IMR-90 (cell line): ENCODE measurements at places on chromosomes 16 and 17. TPM values are rescaled to one million over a fixed set of nuclear protein-coding genes. Genes with fewer than 3 reads are reported as not detected.

DNA sequence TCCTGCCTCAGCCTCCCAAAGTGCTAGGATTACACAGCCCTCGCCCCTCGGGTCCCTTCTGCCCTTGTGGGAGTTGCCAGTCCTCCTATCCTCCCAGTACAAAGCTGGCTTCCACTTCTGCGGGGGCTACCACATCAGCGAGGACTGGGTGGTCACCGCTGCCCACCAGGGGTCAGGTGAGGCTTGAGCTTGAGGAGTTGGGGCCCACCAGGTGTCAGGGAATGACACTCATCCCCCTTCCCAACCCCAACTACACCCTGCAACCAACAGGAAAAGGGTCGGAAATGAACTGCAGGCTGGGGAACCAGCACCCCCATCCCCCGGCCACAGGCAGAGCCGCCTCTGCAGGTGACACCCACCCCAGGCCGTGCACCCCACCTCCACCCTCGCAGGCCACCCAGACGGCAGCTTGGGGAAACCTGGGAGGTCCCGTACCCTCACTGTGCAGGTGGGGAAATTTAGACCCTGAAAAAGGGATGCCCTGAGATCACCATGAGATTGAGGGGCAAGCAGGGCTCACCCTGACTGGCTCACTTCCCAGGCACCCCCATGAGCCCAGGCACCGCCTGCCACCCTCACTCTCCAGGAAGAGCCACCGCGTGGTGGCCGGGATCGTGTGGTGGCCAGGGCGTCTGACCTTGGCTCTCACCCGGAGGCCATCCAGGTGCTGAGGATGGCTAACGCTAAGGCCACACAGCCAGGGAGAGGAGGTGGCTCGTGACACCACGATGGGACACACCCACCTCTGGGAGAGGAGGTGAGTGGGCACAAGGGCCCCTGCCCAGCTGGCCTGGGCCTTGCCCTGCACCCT lies 8.0 kb downstream of the CTRB1 start:
- DNase-seq: no peak

- DNase-seq: no peak
These were observed 98.0 kb downstream of the CYTH1 start for GRCh38 chr17:78684026-78684425.

DNA sequence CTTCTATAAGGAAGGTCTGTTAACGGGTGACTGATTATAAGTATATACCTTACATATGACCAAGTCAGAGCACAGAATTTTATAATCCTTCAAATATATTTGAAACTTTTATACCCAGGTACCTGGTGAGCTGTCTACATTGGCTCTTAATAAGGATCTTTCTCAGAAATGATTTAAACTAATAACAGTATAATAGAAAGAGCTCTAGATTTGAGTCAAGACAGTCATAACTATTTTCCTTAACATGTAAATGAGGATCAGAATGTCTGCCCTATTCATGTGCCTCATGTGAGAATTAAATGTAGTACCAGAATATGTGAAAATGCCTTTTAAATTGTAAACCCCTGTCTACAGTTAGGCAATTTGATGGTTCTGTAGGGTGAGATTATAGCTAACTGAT lies 14.5 kb downstream of the CBFB start:
- no peak for DNase-seq

Gene TBC1D3C
- 0.04 TPM in 1 of 2 replicates, not detected in the other for polyA plus RNA-seq

Gene HEATR9
- not detected in 2 replicates for polyA plus RNA-seq

GRCh38 chr16:28182183-28182582 lies 29.6 kb downstream of the XPO6 start:
- peak; percentile 66 for DNase-seq

GRCh38 chr16:49811644-49812334 lies 44.1 kb downstream of the ZNF423 start:
- no peak for DNase-seq

GRCh38 chr16:964356-965035 lies 6.3 kb downstream of the LMF1 start:
- DNase-seq: no peak

GRCh38 chr16:49348408-49349176 lies 25.0 kb upstream of the C16orf78 start:
- DNase-seq: no peak

GRCh38 chr17:79050551-79050950 lies 24.1 kb upstream of the ENGASE start:
- DNase-seq: no peak

- no peak for DNase-seq
These were observed 2.1 kb downstream of the P2RX5 start for GRCh38 chr17:3693829-3694231.

GRCh38 chr17:28317099-28317965 lies 1.7 kb upstream of the TMEM97 start:
- DNase-seq: no peak

GRCh38 chr16:80197741-80198201 lies 343.0 kb upstream of the DYNLRB2 start:
- peak; percentile 93 for DNase-seq

GRCh38 chr16:9039210-9039609 lies 52.2 kb upstream of the HAPSTR1 start:
- peak; percentile 55 for DNase-seq

Gene ITGB4
- polyA plus RNA-seq: 0.27 and 0.39 TPM in 2 replicates

Gene PIGS
- polyA plus RNA-seq: 77.9 and 78.9 TPM in 2 replicates

GRCh38 chr17:247767-248166 lies 66.3 kb upstream of the DOC2B start:
- DNase-seq: no peak

- no peak for DNase-seq
These were observed 16.7 kb upstream of the IRF8 start for GRCh38 chr16:85882181-85882810.

GRCh38 chr16:13178318-13178717 lies 276.9 kb downstream of the SHISA9 start:
- no peak for DNase-seq

- no peak for DNase-seq
These were observed 67.0 kb downstream of the USP31 start for GRCh38 chr16:23082161-23082788.

GRCh38 chr17:60941028-60941427 lies 263.4 kb downstream of the BCAS3 start:
- DNase-seq: peak; percentile 98

Gene ERAL1
- 62.3 and 71.3 TPM in 2 replicates for polyA plus RNA-seq

DNA sequence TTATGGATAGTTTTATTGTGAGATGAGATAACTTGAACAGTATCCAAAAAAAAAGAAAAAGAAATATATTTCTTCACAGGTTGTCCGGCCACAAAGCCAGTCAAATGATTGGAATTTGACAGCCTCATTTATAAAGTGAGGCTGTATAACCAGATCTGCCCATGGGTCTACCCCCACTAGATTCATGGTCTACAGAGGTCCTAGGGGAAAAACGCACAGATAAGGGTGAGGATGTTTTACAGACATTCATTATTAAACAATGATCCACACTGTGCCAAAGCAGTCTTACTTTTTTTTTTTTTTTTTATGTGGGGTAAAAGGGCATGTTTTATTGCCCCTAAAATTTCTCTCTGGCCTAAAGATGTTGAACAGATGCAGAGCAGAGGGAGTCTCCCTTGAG lies 1503.0 kb upstream of the CDH8 start:
- no peak for DNase-seq

- DNase-seq: no peak
These were observed at the start of gene MYO15A for GRCh38 chr17:18108401-18109312. TSS of gene MYO15A (plus strand) at chr17:18108756. CDS start at chr17:18118801, 10,045 bp downstream.

Gene TP53I13
- polyA plus RNA-seq: 48.3 and 53.1 TPM in 2 replicates

Gene SLC35G3
- not detected in 2 replicates for polyA plus RNA-seq

Gene KCNJ2
- 0.33 and 0.55 TPM in 2 replicates for polyA plus RNA-seq

DNA sequence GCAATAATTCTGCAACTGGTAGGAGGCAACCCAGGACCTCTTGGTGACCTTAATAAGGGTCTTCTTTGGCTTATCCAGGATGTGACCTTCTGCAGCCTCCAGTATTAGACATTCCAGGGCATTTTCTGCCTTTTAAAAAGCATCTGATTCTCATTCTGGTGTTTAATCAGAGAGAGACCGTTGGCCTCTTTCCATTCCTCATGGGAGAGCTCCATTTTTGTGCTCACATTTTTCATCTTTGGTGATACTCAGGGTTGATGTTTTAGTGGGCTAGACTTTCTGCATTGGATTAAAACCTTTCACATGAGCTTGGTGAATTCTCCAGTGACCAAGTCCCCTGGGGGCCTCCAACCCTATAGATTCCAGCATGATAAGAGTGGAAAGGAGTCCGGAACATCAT lies 150.2 kb upstream of the CACNG5 start:
- DNase-seq: no peak

GRCh38 chr16:2710021-2710710 lies 9.9 kb downstream of the PRSS27 start:
- DNase-seq: no peak

GRCh38 chr16:83701494-83701893 lies 106.3 kb upstream of the HSBP1 start:
- DNase-seq: peak; percentile 45

DNA sequence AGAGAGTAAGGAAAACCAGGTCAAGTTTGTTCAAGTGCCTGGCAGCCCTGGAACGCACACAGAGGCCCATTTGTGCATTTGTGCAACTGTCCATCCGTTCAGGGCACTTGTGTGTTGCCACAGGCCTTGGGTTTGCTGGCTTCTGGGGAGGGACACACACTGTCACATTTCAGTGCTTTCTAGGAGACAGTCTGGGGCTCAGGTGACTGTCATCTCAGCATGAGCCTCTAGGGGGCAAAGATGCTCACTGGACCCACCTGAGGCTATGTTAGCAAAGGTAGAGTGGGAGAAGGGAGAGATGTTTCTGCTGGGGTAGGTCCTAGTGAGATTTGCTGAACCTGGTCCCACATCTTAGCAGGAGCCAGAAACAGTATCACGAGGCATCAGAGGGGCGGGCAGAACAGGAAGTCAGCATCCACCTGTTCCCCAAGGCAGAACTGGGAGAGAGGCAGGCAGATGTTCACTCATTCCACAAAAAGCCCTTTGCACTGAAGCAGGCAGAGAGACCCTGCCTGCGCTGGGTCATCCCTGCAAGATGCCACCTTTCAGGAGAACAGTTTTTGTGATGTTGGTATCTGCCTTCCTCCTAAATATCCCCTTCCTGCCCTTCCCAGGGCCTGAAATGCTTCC lies 48.5 kb downstream of the RAI1 start:
- no peak for DNase-seq

- no peak for DNase-seq
These were observed 40.3 kb downstream of the MAP1LC3B start for GRCh38 chr16:87432330-87432915.

- peak; percentile 98 for DNase-seq
These were observed 40.6 kb downstream of the MIS12 start for GRCh38 chr17:5526821-5527598.

DNA sequence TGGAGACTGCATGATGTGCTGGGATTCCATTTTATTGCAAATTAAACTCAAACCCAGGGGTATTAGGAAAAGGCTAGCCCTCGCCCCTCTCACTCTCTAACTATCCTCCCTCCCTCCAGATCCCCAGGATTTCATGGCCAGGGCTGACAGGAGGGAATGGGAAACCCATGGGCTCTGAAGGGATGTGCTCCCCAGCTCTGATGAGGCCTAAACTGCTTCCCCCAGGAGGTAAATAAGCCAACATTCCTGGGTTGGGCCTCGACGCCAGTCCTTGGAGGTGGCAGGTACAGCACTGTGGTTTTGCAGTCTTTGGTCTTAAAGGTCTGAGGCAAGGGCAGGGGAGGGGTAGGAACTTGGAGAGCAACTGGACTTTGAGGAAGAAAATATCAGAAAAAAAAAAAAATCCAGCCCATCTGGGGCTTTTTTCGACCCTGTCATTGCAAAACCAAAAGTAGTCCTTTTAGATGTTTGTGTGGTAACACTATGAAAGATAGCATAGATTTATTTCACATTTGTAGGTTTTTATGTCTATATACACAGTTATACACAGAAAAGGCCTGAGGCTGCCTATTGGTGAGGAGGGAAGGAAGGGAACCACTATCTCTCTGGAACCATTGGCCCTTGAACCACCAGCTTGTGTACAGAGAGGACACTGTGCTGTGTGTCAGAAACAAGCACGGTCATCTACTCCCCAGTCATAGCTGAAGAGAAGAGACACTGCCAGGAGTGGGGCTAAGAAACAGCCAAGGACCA lies 12.0 kb downstream of the C17orf113 start:
- DNase-seq: no peak

- DNase-seq: no peak
These were observed 27.1 kb downstream of the GPR142 start for GRCh38 chr17:74394275-74394950.

Gene KRT24
- polyA plus RNA-seq: not detected in 2 replicates

DNA sequence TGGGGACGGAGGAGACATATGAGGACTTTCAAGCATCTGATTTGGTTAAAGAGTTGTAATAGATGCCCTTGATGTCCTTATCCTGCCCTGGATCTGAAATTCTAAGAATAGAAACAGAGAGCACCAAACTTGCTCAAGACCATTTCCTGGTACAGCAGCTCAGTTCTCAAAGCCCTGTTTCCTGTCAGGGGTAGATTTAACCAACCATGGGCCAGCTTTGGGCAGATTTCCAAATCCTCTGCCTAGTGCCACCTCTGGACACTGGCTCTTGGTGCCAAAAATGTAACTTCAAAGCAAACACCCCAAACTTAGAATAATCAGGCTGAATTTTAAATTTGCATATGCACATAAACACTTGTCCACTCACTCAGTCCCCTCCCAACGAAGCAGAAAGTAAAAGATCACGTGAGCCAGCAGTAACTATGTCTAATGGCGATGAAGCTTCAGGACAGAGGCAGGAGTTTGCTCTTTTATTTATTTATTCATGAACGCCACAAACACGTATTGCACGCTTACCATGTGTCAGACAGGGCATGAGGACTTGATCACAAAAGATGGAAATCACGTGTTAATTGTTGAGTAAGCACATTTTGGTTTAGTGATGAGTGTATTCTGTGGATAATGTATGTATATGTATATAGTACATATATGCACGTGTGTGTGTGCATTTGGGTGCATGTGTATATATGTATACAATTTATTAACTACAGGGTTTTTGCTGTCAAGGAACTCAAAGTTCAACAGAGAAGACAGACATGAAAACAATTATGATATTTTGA lies 23.1 kb upstream of the SDK2 start:
- DNase-seq: no peak

GRCh38 chr17:75552425-75553294 lies 27.2 kb downstream of the LLGL2 start:
- DNase-seq: peak; percentile 20

Gene KRT31
- 0.05 TPM in 1 of 2 replicates, not detected in the other for polyA plus RNA-seq

DNA sequence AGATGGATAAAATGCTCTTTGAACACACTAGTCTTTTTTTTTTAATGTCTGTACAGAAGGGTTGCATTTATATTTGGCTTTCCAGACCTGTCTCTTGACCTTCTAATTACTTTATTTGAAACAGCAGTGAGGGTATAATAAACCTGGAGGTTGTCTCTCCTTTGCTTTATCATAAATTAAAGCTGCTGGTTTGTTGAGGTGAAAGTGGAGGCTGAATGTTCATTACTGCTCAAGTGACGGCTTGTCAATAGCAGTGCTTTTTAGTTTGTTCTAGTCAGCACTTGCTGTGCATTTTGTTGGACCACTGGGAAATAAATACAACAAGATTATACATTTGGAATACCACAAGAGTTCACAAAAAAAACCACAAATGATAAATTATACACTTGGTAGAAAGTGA lies 264.2 kb downstream of the IRX3 start:
- no peak for DNase-seq

GRCh38 chr17:4788159-4788806 lies 481 bp upstream of the GLTPD2 start:
- DNase-seq: no peak

Gene PIPOX
- polyA plus RNA-seq: 0.11 and 0.43 TPM in 2 replicates

GRCh38 chr17:76561332-76561731 lies 21.5 kb downstream of the PRCD start:
- DNase-seq: peak; percentile 41
